ENCODE measurements at places on chromosomes 6 and 20.

- DNase-seq, result no peak
Measured at GRCh38 chr6:111581957-111582356, 23.7 kb downstream of the TRAF3IP2 start.

DNA sequence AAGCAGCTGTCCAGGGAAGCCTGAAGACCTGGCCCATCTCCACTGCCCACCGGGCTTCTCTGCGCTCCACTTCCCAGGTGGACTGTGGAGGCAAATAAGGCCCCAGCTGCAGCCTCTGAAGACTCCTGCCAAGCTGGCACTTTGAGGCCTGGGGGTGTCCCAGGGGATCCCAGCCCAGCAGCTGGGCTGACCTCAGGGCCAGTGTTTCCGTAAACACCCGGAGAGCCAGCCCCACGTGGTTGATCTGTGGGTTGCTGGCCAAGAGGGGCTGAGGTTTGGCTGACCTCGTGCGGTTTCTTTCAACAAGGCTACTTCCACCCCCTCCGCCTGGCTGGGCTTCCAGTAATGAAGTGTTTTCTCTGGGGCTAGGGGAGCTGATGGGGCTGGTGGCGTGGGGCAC, 12.4 kb upstream of the CCN5 start:
- DNase-seq, result no peak

GRCh38 chr6:35494161-35494563, 2.7 kb downstream of the TEAD3 start:
- DNase-seq, result no peak

- DNase-seq, result no peak
Measured at GRCh38 chr6:146855889-146856288, 257.1 kb downstream of the ADGB start.

GRCh38 chr6:170206851-170207431, 83.9 kb downstream of the DLL1 start:
- no peak for DNase-seq

- DNase-seq, result no peak
Measured at GRCh38 chr20:56516631-56517030, 7.9 kb upstream of the FAM209A start.

DNA sequence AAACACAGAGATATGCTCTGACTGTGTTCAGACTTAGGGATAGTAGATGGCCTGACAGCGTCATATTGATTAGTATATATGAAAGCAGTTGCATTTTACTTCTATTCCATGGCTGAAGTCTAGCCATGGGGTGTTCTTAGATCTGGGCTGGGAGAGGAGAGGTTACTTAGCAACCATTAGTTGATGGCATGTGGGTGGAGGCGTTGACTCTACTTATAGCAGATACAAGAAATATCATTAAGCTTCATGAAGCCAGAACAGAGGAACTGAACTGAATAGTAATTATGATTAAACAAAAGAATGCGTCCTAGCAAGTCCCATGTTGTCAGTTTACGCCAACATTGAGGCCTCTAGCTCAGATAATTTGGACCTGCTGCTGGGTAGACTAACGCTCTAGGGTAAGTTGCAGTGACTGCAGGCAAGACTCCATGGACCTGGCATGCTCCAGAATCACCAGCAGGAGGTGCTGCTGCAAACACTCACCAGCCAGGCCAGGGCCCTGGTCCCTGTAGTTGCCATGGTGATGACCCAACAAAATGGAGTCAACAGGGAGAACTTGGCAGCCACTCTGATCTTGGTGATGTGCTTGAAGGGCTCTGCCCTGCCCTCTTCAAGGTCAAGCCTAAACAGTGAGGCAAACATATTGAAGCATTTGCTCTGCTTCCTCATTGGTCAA, 477.3 kb downstream of the PREX1 start:
- DNase-seq, result peak; percentile 51

DNA sequence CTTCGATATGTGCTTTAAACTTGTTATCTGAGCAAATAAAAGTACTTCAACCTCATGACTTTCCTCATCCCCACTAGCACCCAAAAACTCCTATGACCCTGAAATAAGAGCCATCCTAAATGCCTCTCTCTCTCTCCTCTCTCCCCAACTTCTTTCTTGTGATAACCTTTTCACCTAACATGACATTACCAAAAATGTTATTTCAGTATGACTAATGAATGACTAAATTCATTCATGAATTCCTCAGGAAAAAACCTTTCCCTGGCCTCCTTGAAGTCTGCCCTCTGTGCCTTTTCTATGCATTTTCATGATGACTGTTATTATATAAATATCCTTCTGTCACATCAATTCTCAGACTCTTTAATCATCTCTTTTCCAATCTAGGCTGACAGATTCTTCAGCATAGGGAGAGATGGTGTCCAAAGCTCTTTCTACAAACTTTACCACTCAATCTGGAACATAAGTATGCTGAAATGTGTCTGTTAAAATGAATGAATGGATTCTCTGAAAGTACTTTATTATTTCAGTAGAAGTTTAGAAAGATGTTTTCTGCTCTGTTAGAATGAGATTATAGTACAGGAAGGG, 114.3 kb upstream of the GGTLC1 start:
- no peak for DNase-seq

DNA sequence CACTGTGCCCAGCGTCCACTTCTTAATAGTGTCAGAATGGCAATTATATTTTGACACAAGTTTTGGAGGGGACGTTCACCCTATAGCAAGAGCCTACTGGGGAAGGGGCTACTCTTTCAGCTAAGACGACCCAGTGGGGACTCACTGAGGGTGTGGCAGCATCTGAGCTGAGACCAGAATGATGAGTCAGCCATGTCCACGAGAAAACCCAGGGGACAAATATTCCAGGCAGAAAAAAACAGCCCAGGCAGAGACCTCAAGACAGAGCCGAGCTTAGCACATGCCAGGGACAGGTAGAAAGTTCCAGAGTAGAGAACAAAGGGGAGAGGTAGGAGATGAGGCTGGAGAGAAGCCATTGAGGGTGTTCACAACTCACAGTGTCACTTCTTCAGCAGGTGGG, 11.2 kb downstream of the CNBD2 start:
- DNase-seq, result peak; percentile 27

GRCh38 chr20:25197183-25197869, 1.8 kb downstream of the ENTPD6 start:
- no peak for DNase-seq

DNA sequence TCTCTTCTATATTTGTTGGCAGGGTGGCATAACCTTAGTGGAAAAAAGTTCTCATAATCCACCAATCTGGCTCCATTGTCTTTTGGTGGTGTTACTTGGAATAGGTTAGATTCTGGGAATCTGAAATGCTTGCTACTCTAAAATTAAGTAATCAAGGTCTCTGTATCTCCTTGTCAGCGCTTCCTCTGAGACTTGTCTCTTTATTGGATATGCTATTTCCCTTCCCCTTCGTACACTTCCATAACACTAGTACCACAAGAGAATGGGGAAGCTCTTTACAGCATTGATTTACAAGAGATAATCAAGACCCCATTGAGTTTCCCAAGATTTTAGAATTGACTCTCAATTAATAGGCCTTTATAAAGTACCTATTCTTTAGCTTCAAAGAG, 280.2 kb downstream of the ADGB start:
- DNase-seq, result no peak

- DNase-seq, result peak; percentile 93
Measured at GRCh38 chr6:16277101-16277981, 39.0 kb downstream of the GMPR start.

- DNase-seq, result no peak
Measured at GRCh38 chr6:110566346-110567125, 90.1 kb upstream of the SLC22A16 start.

- no peak for DNase-seq
Measured at GRCh38 chr6:155088856-155089255, 93.7 kb downstream of the TIAM2 start.

- no peak for DNase-seq
Measured at GRCh38 chr6:91476000-91476399, 889.1 kb upstream of the MAP3K7 start.

DNA sequence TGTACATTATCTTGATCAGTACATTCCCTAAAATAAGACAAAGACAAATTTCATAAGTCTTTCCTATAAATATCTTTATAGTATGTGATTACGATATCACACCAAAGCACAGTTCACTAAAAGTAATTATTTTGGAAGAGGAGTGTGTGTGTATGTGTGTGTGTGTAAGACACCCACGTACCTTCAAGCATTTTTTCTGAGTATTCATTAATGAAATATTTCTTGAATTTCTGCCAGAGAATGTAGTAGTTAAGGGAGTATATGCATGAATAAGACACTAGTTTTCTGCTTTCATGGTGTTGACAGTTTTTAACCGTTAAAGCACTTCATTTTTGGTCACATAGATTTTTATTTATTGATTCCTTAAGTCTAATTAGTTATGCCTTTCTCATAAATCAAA, 36.8 kb downstream of the MANEA start:
- no peak for DNase-seq

DNA sequence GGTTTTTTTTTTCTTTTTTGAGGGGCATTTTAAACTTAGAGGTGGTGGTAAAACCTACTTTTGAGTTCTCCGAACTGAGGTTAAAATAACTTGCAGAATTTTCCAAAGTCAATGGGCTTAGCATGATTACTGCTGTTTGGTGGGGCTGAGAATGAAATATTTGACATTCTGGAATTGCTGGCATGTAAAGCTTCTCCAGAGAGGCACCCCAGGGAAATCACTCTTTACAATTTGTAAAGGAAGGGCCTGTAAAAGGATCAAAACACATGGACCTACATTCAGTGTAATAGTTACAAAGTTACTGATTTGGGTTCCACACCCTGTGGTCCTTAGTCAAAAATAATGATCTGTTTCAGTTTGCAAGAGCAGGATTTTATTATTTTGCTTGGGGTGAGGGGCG, 5.5 kb downstream of the FAM217B start:
- DNase-seq, result no peak

GRCh38 chr20:1702855-1703254, 45.3 kb upstream of the SIRPG start:
- no peak for DNase-seq

- DNase-seq, result peak; percentile 31
Measured at GRCh38 chr6:124955108-124955856, 7.0 kb upstream of the RNF217 start.

GRCh38 chr6:46054516-46054915, 38.9 kb upstream of the CLIC5 start:
- DNase-seq, result no peak

GRCh38 chr20:22901164-22901563, 133.9 kb upstream of the SSTR4 start:
- DNase-seq, result no peak

DNA sequence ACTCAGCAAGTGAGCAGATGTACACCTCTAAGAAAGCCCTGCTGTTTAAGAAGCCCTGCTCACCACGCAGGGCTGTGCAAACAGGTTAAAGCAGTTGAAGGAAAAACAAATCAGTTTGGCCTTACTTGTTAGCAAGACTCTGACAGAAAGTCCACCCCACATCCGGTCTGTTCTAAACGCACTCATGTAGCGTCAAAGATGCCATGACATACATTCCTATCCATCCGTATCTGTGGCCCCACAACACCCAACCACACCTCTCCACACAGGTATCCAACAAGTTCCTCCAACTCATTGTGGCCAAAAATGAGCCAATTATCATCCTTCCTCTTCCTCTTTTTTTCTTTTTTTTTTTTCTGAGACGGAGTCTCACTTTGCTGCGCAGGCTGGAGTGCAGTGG, 22.8 kb upstream of the RAB22A start:
- DNase-seq, result no peak

DNA sequence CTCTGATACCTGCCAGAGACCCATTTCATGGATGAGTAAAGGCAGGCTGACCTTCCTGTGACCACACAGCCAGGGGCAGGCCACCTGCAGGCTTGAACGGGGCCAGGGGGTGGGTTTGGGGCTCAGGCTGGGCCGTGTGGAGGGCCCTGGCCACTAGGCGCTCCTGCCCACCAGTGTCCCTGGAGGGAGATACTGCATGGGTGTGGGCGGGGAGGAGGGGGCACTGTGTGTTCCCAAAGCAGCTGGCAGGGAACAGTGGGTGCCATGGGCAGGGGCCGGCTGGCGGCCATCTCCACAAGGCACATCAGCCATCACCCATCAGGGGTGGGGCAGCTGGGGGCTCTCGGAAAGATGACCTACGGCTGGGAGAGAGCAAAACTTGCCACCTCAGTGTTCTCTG, 15.4 kb downstream of the SRC start:
- DNase-seq, result no peak

DNA sequence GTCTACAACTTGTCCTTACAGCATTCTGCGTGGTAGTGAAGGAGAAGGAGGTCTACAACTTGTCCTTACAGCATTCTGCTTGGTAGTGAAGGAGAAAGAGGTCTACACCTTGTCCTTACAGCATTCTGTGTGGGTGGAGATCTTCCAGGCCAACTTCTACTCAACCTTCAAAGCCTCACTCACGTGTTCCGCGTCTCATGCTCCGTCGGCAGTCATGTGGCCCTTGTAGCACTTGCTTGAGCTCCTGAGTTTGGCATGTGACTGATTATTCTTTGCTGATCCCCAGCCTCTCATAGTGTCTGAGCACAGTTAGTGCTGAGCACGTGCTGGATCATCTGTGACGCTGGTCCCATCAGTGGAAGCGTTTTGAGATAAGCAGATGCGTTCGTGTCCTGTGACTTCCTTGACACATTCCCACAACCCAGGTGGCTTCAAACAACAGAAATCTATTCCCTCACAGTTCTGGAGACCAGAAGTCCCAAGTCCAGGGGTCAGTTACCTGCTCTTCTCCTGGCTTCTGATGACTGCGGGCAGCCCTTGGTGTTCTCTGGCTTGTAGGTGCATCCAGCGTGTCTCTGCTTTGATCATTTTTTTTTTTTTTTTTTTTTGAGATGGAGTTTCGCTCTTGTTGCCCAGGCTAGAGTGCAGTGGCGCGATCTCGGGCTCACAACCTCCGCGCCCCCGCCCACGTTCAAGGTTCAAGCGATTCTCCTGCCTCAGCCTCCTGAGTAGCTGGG, 2.6 kb downstream of the SS18L1 start:
- DNase-seq, result no peak

DNA sequence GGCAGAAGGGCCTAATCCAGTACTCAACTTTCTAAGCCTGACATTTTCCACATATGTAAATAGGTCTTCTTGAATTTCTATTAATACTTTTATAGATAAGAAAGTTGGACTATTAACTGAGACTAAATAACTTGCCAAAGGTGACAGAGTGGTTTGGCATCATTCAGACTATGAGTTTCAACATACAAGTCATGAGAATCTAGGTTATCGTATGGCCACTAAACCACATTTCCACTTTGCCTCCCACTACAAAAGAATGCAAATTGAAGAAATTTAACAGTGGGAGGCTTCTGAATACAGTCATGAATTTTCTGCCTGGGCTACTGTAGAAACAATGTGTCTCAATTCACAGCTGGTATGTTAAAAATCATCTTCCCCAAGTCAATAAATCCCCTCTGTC, 531.0 kb upstream of the AGPAT4 start:
- no peak for DNase-seq

- no peak for DNase-seq
Measured at GRCh38 chr6:39153766-39154397, 38.9 kb upstream of the SAYSD1 start.

Data from K562 (cell line).